Activated naive CD8-positive, alpha-beta T cell treated with anti-CD3 and anti-CD28 coated beads, Interleukin-2, amount 10 ng/mL, durations not matched to agents 7 days and 5 days (primary cell): ENCODE measurements at places on chromosomes 12 and 14. TPM values are rescaled to one million over a fixed set of nuclear protein-coding genes. Genes with fewer than 3 reads are reported as not detected.

PRB2 gene
- total RNA-seq = not detected

KRT82 gene
- not detected for total RNA-seq

DEPDC4 gene
- 2.3 TPM for total RNA-seq

DNA sequence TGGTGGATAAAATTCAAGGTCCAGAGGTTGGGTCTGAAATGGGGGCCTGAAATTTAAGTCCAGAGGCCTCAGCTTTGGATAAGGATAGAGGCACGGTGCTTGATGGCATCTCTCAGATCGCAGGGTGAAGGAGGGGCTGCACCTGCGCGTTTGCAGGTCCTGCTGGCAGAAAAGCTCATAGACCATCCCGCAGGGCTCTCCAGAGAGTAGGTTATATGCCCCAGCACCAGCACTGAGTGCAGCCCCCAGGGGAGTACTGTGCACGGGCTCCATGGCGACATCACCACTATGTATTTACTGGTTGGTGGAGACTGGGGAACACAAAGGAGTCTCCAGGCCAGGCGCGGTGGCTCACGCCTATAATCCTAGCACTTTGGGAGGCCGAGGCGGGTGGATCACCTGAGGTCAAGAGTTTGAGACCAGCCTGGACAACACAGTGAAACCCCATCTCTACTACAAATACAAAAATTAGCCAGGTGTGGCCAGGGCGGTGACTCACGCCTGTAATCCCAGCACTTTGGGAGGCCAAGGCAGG lies 4.3 kb upstream of the CD63 start:
- H3K27me3 ChIP-seq = no peaks in the 10 kb centered on the region
- peaks cover 38% of the 10 kb centered on the region for H3K4me1 ChIP-seq
- no peaks in the 10 kb centered on the region for H3K36me3 ChIP-seq
- H3K27ac ChIP-seq = no peak overlapping the region

DNA sequence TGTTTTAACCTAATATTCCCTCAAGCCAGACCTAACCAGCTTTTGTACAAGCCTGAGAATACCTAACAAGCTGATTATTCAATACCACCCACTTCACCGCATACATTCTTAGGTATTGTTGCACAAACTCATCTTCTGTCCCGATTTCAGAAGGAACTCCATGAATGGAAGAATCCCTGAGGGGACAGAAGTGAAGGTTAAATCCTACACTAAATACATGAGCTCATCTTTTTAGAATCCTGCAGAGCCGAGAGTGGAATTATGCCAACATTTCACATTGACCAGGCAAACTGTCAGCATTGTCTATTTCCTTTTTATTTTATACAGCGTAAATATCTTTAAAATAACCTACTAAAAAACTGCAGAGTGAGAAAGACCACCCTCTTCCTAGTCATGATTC lies 140.7 kb upstream of the PRICKLE1 start:
- no peaks in the 10 kb centered on the region for H3K4me1 ChIP-seq
- no peak overlapping the region for H3K4me3 ChIP-seq
- no peak overlapping the region for H3K27ac ChIP-seq
